IPS DF 19.7 (cell line): ENCODE measurements at places on chromosomes 1 and 21.

GRCh38 chr1:197944485-197944884, 27.3 kb downstream of the LHX9 start:
- DNase-seq = no peak

DNA sequence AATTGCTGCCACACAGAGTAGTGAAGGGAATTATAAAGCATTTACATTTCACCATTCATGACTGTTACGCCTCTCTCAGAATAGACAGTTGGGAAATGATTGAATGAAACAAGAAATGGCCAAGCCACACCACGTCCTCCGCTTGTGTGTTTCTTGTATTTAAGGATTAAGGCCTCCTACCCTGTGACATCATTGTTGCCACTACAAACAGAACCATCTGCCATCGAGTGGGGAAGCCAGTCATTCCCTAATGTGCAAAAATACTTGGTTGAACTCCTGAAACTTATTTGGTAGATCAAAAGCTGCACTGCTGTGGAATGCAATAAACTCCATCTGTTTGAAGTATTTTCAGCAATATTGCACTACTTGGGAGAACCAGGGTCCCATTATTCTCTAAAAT, 99.0 kb upstream of the C1orf105 start:
- no peak for DNase-seq

GRCh38 chr1:32884726-32885125, 1.6 kb upstream of the HPCA start:
- DNase-seq = no peak

DNA sequence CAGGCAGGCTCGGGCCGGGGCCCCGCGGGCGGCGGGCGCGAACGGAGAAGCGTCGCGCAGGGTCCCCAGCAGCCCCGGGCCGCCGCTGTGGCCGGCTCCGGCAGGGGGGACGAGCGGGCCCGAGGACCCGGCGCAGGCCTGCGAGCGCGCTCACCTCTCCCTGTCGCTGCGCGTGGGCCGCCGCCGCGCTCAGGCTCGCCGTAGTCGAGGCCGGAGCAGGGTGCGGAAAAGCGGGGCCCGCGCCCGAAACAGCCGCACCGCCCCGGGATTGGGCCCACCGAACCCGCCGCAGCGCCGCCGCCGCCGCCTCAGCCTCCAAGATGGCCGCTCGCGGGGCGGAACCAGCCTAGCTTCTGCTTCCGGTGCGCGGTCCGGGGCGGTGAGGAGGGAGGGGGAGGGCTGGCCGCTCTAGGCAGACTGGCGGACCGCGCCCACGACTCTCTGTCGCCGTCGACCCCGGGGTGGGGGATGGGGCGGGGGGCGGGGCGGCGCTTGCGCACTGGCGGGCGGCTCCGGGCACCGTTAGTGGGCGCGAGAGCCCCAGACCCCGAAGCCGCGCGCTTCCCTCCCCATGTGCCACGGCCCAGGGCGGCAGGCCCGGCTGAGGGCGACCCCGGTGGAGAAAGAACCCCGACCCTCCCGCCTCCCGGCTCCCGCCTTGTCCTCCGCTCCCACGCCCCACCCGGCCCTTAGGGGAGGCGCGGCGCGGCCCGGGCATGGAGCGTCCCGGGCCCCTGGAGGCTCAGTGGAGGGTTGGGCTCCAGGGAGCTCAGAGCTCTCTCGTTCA, at the start of gene UBE2J2:
Gene UBE2J2, minus strand, starts transcription at position 343 of the 787 bp plus-strand sequence. CDS start 5,862 bp downstream, outside the sequence.
- DNase-seq = peak; percentile 47

DNA sequence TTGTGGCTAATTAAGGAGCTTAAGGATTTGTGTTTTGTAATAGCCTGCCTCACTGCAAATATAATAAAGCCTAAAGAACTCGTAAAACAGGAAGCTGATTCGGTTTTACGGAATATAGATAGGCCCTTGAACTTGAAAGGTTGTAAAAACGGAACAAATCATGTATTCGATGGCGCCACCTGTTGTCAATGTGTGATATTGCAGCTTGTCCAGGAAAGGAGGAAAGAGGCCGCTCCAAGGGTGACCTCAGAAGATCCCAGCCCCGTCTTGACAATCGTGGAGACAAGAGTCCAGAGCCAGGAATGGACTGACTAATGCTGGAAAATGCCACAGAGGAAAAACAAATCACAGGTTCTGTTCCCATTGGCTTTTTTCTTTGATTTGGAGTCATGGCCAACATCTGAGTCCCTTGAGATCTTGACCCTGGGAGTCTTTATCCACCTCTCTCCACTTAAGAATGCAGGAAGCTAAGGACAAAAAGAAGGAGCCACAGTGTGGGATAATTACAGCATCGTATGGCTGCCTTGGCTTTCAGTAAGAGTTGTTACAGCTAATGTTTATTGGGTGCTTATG, 7.0 kb upstream of the IGSF21 start:
- no peak for DNase-seq

- DNase-seq = no peak
Observed at GRCh38 chr1:26921126-26921539, 410 bp upstream of the NUDC start.

DNA sequence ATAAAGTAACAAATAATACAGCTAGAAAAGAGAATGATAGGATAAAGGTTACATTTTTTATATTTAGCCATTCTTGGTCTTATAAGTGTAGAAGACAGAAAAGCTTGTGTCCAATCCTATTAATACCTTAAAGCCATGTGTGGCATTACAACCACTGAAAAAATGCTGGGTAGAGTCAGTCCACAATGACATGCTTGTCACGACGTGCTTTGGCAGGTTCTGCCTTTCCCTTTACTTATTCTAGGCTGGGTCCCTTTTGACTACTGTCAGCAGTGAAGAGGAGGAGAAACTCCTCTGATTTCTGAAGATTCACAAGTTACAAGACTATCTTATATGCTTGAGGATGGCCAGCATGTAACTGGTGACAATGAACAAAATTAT, 14.6 kb upstream of the AIM2 start:
- no peak for DNase-seq
